ENCODE measurements at places on chromosomes 7 and 10. TPM values are rescaled to one million over a fixed set of nuclear protein-coding genes. Genes with fewer than 3 reads are reported as not detected.

Gene TMEM72
- polyA plus RNA-seq = not detected

Gene TRIM73
- 0.15 TPM for polyA plus RNA-seq

Gene NYAP1
- 0.35 TPM for polyA plus RNA-seq

Gene RBP4
- polyA plus RNA-seq = not detected

Gene CREM
- polyA plus RNA-seq = 37.9 TPM

Gene PODXL
- 0.79 TPM for polyA plus RNA-seq

Gene MRLN
- not detected for polyA plus RNA-seq

Gene SLC26A5
- polyA plus RNA-seq = not detected

Gene EGFR
- 59.0 TPM for polyA plus RNA-seq

Gene NPY4R2
- 0.06 TPM for polyA plus RNA-seq

DNA sequence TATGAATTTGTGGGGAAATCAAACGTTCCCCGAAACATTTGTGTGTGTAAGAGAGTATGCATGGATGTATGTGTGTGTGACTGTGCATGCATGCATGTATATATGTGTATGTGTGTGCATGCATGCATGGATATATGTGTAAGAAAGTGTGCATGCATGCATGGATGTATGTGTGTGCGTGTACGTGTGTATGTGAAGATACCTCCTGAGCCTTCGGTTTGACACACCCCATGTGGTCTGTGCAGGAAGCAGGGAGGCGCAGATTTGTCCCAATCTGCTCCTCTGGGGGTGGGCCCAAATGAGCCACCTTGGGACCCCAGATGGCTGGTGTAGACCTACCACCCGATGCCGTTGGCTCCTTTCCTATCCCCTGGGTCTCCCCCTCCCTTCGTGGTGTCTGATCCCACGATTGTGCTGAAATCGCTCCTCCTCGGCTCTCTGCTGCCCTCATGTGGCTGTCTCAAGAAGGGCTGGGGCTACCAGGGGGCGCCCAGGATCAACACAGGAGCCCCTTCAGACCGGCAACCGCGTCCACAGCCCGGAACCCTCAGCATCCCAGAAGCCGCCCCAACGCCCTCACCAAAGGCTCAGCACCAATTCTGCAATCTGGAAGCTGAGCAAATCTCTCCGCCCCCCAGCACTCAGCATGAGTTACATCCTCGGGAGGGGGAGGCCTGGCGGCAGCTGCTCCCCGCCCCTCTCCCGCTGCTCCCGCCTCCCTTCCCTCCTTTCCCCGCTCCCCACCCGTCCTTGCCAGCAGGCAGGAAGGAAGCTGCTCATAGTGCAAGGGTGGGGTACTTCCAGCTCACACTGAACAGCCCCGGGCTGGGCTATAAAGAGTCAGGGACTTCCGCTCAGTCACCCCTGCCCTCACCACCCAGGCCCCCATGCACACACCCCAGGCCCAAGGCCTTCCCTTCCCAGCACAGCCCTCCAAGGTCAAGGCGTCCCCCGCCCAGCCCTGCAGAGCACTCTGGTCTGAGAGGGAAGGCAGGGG lies 2.3 kb upstream of the NOS3 start:
- DNase-seq = no peak

- DNase-seq = no peak
These were observed 36.9 kb upstream of the KMT2E start for GRCh38 chr7:104976966-104977636.

- no peak for DNase-seq
These were observed 704 bp upstream of the SLC35B4 start for GRCh38 chr7:134317434-134317833.

DNA sequence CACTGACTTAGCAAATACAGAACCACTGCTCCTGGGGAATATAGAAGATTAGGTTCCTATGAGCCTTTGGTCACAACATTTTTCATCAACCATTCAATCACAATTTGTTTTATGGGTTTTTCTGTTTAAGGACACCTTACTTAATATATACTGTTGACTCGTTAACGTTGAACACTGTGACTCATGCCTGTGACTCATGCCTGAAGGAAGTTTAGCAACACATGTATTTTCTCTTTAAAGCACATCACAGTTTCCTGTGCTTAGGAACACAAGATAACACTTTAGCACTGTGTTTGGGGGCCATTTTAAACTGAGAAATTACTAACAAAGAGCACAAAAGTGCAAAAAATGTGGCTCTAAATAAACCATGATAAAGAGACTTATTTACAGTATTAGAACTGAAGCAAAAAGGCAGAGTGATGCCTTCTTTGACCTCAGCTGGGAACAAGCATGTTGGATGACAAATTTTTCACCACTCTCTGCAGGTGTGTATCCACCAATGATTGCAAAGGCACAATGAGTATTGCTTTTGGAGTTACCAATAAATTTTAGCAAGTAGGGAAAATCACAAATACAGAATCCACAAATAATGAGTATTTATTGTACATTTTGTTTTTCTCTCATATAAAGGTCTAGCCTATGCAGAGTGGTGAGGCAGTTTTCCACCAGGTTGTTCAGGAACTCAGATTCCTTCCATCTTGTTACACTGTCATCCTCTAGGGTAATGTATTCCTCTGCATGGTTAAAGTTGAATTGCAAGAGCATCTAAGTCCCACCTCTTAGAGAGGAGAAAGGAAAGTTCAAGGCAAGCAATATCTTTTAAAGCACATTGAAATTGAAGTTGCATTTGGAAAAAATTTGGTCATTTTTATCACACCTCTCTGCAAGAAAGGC lies 7.3 kb downstream of the FGFBP3 start:
- DNase-seq = peak; percentile 67

DNA sequence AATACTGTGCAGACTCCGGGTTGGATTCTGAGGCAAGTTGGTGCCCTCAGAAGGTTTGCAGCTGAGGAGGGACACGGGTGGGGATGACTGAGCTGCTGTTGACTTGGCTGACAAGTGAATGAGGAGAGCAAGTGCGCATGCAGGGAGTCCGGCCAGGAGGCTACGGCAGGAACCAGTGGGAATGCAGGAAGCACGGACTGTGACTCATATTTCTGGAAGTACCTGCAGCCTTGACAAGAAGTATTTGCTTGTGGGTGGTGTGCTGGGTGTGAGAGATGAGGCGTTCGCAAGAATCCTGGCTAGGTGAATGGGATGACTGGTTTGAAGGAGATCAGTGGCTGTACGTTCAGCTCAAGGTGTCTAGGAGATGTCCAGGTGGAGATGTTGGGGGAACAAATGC lies 30.8 kb upstream of the FXYD4 start:
- no peak for DNase-seq

- DNase-seq = no peak
These were observed 22.4 kb downstream of the KCNH2 start for GRCh38 chr7:150955519-150956394.

GRCh38 chr7:55351263-55351662 lies 13.9 kb upstream of the LANCL2 start:
- DNase-seq = no peak

- DNase-seq = no peak
These were observed 36.2 kb downstream of the LAMB1 start for GRCh38 chr7:107966711-107967110.

DNA sequence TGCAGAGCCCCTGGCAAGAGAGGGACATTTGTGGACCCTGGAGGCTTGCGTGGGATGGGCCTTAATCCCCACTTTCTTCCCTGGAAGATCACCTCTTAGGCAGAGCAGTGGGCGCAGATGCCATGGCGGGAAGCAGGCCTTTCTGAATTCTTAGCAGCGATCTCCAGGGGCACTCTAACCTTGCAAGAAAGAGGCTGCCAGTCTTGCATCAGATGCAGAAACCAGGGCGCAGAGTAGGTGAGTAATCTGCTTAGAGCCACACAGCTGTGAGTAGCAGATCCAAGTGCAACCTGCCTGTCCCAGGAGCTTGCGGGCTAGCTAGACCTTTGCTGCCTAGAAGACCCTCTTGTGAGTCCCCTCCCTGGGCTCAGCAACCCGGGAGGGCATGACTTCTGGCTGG lies 40.0 kb downstream of the KCTD7 start:
- DNase-seq = no peak

DNA sequence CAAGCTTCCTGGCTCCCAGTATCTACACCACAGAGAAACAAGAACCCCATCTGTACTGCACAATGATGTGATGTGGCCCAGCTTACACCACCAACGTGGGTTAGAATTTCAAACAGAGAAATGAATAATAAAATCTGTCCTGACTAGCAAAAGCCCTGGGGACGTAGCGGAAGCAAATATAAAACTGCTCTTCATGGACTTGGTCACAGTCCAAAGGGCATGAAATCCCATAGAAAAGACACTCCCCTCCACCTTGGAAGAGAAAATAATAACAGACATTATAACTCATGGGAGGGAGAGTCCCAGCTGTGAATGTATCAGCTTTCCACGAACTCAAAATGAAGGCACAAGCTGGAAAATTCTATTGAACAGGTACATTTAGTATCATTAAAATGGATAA lies 205.3 kb upstream of the GALNT17 start:
- no peak for DNase-seq

DNA sequence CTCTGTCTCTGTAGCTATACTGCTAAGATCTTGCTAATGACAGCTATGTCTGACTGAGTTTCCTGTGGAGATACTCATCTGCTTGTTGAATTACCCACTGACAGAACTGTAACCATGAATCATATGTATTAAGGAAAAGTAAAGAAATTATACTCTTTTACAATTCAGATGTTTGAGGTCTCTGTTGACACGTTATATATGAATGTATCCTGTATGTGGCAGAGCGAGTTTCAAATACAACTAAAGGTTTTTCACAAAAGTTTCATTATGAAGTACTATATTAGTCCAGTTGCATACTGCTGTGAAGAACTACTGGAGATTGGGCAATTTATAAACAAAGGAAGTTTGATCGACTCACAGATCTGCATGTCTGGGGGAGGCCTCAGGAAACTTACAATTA lies 232.5 kb downstream of the CDK14 start:
- DNase-seq = no peak

DNA sequence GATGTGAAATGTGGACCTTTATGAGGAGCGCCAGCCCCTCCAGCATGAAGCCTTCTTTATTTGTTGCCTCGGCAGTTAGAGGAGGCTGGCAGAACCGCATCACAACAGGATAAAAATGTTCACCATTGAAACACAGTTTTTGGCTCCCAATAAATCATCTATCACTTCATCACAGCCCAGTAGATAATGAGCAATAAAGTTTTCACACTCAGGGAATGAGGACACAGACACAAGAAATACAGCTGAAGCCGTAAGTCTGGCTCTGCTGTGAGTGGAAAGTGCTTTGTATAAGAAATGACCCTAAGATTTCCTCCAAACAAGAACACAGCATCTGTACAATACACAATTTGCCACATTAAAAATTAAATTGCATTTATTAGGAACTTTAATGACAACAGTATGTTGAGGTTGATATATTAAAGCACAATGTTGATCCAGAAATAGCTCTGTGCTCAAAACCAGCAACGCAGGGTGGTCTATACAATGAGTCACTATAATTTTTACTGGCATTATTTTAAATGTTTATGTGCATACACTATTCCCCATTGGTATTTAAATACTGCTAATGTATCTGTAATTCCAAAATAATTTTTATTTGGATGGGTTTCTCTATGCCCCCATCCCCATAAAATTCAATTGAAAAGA lies 301.8 kb upstream of the MGMT start:
- no peak for DNase-seq

DNA sequence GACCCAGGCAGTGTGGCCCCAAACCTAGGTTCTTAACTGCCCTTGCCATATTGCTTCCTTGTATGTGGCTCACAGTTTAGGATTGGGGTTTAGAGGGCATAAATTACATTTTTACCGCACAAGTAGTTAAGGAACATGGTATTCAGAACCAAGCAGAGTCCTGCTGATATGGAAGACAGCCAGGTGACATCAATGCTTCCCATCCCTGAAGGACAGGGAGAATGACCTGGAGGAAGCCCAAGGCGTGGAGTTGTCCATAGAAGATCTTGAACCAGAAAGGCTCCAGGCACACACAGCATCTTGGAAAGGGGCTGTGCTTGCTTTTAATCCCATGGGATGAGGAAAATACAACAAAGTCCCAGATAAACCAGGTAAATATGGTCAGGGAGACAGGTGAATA lies 48.3 kb downstream of the ATXN7L1 start:
- no peak for DNase-seq

DNA sequence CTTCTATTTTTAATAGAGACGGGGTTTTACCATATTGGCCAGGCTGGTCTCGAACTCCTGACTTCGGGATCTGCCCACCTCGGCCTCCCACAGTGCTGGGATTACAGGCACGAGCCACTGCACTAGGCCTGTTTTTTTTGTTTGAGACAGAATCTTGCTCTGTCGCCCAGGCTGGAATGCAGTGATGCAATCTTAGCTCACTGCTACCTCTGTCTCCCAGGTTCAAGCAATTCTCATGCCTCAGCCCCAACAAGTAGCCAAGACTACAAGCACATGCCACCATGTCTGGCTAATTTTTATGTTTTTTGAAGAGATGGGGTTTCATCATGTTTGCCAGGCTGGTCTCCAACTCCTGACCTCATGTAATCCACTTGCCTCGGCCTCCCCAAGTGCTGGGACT lies 73.7 kb downstream of the TYW1B start:
- DNase-seq = no peak

GRCh38 chr10:78336402-78336791 lies 302.7 kb downstream of the RPS24 start:
- DNase-seq = peak; percentile 84

DNA sequence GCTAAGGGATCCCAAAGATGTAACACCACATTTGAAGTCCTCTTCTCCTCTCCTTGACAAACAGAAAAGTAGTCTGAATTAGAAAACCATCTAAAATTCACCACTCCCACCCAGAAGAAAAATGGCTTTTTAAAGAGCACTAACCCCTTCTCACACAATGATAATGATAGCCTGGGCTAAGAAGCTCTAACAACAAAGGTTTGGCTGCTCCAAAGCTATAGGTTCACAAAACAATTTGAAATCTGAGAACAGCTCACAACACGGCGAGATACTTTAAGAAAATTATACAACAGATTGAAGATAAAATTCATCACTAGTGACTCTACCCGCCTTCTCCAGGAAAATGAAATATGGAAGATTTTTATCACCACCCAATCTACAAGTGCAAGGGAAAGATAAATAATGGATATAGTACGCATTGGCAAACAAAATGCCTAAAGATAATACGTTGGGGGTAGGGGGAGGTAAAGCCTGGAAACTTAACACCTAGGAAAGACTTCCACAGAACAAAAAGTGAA lies 7.4 kb downstream of the ITGB1 start:
- DNase-seq = no peak

DNA sequence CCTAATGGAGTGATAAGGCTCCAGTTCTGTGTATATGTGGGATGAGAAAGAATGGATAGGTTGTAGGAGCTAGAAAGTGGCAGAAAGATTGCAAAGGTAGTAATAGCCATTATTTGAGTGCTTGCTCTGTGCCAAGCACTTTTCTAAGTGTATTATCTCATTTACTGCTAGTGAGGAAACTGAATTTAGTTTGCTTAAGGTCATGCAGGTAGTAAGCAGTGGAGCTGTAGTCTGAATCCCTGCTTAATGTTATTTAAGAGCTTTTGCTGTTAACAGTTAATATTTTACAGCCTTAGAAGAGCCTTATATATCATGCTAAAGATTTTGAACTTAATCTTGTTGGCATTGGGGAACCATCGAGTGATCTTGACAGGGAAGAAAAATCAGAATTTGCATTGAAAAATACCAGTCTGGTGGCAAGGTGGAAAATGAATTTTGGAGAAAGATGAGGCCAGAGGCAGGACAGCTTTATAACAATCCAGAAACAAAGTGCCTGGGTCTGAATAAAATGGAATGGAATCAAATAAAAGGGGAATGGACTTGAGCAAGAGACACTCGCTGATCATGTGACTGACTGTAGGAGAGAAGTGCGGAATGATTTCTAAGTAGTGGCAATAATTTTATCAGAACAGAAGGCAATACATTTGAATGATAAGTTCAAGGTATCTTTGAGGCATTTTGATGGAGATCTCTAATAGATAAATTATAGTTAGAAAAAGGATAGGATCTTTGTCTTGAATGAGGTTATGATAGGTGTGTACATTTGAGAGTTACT lies 15.2 kb downstream of the CAPZA2 start:
- no peak for DNase-seq

GRCh38 chr10:51926337-51926736 lies 226.9 kb upstream of the CSTF2T start:
- no peak for DNase-seq

Measured in AG04450 (cell line).